NCI-H446 treated with DMSO at 0.1 percent for 48 hours (cell line): ENCODE measurements at places on chromosomes 3 and 15.
A peak's percentile ranks its signal among the peaks of the same experiment; 100 is the strongest.

GRCh38 chr15:69138963-69139362, 21.5 kb upstream of the GLCE start:
- no peak for DNase-seq

DNA sequence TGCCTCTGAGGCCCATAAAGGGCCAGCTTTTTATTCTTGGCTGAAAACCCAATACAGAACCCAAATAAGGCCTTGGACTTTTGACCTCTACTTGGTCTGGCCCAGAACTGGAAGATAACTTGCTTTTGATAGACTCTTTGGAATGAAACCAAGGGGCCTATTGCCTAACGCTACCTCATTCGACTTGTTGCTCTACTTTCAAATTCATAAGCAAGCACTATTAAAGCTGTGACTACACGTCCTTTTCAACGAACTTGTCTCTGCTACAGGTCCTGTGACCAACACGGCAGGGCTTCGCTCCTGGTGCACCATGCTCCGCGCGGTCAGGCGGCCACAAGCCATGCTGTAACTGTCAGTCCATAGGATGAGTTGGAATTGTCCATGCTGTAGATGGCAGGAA, 385.4 kb downstream of the MFSD1 start:
- DNase-seq = no peak

DNA sequence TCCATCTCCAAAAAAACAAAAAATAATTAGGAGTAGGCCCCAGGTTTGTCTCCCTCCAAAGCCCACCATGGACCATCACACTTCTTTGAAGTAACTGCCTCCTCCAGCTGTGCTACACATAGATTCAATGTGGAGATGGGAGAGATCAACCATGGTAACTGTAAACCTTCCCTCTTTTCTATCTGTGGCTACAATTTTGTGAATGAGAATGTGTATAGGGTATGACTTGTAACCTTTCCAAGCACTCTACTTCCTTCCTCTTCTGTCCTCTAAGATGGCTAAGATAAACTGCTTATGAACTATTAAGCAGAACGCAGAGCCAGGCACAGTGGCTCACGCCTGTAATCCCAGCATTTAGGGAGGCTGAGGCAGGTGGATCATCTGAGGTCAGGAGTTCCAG, 55.5 kb upstream of the ATP11B start:
- DNase-seq = no peak

DNA sequence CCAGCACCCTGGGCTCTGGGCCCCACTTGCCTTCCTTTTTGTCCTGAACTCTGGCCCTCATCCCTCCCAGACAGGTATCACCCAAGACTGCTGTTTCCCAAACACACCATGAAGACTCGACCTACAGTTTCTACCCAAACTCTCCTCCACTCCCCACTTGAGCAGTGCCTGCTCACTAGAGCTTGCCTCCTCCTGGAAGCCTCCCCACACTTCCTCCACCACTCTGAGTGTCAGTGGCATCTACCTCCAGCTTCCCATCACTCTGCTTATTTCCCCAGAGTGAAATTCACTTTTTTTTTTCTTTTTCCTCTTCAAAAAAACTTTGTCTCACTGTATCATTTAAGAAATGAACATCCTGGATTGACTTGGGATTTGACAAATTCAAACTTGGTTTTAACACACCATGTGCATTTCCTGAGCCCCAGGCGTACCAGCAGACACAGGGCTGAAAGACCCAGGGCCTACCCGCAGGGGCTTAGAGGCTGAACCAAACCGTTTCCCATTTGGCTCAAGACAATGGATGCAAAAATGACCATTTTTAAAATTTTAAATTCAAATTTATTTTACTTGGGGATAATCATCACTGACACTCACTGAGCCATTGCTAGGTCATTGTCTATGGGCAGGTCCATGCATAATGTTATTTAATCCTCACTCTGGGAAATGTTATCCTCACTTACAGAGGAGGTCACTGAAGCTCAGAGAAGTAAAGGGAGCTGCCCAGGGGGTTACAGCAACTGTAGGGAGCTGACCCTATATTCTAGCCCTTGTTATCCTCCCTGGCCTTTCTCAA, 62.3 kb downstream of the IQSEC1 start:
- DNase-seq = no peak

GRCh38 chr3:138465925-138466324, 31.5 kb downstream of the ESYT3 start:
- no peak for DNase-seq

DNA sequence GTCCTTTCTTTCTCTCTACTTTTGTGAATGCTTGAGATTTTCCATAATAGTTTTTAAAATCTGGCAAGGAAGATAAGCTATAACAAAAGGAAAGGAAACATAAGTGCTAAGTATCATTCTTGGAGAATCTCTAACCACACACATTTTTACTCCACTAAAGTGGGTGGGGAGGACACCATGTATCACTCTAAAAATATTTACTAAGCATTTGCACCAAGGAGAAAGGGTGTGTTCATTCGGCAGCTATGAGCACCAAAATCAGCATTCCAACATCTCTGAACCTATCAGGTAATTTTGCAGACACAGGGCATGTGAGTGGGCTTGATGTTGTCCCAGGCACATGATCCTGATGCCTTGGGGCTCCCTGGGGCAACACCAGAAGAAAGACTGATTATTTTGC, 5.5 kb downstream of the B4GALT4 start:
- DNase-seq = no peak

DNA sequence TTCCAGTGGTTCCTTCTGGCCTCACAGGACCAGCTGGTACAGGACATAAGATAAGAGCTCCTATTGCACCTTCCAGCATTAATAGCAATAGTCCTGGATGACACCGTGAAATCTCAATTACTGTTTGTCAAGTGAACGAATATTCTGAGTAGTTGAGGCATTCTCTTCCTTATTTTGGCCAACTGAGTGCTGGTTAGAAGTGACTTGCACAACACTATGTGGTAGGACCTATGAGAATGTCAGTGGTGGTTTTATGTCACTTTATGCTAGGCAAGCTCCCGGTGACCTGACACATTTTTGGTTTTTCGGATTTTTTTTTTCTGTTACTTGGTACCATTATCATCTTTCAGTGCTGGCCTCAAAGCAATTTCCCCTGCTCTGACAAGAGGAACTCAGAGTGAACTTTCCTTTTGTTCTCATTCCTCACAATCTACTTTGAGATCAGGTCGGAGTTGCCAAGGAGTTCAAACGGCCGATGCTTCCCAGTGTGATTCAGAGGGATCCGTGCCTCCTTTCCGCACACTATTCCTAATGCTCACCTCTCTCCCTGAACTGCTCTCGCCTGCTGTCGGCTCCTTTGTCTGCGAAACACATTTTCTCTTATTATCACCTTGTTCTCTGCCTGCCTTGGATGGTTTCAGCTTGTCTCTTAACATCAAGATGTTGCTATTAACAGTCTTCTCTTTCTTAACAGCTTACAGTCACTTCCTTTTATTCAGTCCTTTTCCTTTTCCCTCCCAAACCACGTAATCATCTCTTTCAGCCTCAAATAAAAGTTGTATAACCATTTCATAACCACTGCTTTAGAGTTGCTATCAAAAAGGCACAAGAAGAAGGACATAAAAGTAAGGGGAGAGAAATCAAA, 35.8 kb downstream of the QTRT2 start:
- DNase-seq = no peak

DNA sequence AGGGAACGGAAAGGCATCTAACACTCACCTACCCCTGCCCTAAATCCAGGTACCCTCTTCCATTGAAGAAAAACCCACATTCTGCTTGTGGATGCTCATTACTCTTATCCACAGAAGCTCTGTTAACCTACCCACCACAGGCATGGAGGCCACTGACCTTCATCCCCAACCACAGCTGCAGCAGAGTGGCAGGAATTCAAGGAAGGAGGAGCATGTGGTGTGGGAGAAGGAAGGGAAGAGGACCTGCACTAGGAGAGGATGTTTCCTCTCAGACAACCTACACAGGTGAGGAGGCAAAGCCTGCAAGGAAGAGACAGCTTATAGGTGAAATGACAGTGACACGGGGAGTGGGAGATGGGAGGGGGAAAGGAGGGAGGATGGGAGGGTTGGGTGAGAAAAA, 192.5 kb upstream of the TSC22D2 start:
- DNase-seq = no peak

DNA sequence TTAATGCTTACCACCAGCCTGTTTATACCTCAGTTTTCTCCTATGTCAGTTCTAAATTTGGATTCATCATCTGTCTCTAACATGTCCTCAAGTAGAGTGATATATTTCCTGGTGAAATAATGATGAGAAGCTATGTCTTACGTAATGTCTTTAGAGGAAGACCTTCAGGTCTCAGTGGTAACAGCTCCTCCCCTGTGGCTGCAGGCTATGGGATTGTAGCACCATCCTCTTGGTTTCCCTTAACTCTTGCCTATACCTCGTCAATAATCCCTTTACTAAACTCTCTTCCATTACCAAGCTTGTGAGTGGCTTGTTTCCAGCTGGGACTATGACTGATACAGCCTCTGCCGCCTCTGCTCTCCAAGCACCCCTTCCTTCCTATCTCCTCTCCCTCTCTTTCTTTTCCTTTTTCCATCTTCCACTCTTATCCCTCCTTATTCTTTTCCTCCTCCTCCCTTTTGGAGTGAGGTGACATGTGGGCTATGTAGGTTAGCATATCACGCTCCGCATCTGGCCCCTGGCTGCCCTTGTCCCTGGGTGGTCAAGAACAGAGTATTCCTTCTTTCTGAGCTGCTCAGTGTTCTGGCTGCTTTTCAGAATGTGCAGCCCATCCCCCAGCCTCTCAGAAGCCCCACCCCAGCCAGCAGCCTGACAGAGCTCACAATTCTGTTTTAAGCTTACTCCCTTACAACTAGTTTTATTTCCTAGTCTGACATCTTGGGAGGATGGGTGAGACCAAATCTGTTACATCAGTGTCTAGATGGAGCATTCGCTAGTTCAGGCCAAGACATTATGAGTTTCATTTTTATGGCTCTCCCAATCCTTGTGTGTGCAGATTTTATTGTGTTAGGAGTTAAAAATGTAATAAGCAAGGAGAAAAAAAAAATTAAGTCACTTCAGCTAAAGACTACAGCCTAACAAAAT, 75.0 kb upstream of the RNU6-1 start:
- DNase-seq = peak; percentile 59

GRCh38 chr15:58584789-58585461, 153.1 kb downstream of the LIPC start:
- no peak for DNase-seq

DNA sequence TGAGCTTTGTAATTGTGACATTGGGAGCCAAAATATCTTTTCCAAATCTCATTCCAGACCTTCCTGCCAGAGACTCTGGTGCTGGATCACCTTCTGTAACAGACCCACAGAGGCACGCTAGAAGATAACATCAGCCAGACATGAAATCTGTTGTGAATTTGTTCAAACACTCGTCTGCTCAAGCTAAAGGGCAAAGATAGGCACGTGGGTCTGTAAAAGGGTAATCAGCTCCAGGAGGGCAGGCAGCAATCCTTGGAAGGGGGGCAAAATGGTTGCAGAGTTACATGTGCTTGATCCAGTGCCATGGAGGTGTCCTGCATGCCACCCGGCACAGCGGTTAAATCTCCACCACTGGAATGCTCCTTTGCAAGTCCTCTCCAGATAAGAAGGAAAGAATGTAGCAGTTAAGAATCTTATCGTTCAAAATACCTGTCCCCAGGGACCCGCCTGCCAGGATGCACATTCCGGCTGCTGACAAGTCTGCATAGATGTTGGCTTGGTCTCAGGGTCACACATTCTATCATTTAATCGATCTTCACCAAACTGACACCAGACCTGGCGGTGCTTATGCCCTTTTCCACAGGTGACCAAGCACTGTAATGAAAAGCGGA, 74.8 kb downstream of the ADAMTS9 start:
- no peak for DNase-seq

- no peak for DNase-seq
These were observed 771 bp downstream of the MPI start for GRCh38 chr15:74890665-74890960.

DNA sequence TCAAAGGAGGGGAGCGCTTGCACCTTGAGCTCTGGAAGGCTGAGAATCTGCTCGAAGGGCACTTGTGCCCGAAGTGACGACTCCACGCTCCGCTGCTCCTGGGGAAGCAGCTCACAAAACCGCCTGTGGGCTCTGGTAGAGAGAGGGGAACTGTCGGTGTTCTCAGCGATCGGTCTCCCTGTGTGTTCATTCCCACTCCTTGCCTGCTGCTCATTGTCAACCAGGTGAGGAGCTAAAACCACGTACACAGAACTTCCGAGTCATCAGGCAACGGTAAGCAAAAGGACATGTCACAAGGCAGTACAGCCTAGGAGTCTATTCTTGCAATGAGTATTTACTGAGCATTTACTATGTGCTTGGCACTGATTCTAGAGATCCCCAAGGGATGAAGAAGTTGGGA, 1.5 kb downstream of the CIB1 start:
- DNase-seq = no peak

DNA sequence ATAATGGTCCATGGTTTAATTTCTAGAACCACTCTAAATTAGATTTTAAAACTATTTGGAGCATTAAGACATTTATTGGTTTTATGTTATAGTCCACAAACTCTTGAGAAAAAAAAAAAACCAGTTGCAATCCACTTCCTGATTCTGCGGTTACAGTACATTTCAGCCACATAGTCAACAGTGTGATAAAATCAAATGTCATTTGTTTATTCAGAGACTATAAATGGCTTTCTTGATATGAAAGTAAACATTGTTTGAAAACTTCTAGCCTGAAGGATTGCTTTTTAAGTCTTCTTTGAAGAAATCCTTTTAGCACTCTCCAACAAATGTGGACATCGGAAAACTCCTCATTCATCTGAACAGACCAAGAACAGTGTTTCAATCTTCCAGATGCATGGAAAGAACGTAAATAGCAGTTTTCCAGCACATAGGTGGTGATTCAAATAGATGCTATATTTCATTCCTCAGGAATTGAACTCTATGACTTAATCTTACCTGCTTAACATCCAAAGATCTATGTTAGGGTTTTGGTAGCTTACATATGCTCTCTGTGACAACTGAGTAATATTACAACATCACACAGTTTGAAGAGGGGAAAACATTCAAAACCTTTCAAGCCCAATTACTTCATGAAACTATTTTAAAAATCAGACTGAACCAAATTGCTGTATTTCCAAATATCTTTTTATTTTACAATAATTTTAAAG, 87.8 kb upstream of the UBE2E2 start:
- DNase-seq = no peak

DNA sequence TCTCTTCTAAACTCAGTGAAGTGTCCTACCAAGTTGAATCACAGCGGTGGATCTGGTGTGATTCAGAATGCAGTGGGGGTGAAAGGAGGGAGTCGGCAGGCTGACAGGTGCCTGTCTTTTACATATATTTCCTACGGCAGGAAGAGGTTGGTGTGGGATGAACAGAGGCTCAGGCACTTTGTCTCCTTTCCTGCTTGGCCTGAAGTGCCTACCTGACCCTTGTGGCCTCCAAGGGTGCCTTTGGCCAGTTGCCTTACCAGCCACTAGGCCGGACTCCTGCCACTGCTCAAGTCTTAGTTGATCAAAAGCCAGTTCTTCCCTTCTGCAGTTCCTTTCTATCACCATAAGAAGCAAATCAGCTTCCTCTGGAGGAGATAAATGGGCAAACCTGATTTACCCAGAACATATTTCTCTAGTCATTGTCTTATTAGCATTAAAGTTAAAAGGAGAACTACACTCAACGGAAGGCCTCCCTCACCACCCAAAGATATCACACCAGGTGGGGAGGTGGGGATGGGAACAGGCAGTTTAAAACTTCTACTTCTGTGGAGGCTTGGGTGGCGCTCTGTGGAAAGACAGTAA, 52.1 kb downstream of the CRTC3 start:
- DNase-seq = no peak
